Adipocyte (in vitro differentiated cells): ENCODE measurements at places on chromosomes 6 and 20.

DNA sequence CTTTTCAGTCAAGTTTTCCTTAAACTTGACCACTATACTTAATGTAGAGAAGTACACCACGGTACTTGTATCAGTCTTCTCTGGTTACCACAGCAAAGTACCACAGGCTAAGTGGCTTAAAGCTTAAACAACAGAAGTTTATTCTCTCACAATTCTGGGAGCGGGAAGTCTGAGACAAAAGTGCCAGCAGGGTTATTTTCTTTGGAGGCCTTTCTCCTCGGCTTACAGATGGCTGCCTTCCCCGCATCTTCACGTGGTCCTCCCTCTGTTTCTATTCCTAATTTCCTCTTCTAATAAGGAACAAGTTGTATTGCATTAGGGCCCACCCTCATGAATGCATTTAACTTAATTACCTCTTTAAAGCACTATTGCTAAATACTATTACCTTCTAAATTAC, 258.0 kb downstream of the PLCB1 start:
- no peak for DNase-seq

DNA sequence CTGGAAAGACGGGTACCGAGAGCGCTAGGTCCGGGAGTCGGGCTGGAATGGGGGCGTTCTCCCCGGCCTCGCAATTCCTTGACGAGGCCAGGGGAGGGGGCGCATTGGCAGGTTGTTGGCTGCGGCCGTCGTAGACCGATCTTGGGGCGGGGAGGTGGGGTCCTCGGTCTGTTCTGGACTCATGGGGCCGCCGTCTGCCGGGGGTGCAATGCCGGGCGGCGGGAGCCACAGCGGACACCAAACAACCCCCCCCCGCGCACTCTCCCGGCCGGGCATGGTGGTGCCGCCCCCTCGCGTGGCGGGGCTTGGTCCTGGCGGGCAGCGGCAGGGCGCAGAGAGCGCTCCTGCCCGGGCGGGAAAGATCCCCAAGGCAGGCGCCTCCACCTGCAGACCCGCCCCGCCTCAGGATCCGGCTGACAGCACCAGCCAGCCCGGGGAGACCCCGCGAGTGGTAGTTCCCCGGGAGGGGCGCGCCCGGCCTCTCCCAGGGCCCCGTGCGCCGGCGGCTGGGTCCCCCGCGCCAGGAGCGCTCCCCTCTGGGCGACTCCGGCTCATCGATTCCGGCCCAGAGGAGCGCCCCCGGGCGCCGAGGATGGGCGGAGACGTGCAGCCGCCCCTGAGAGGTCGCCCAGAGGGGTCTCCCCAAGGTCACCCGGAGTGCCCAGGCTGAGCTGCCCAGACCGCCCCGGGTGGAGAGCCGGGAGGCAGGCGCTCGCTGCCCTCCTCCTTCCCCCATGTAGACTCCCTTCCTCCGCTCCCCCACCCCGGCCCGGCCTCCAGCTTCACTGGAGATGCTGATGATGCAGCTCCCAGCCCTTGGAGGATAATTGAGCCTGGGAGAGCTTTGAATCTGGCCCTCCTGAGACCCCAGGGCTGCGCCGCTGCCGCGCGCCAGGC, 709 bp downstream of the PPP1R16B start:
- DNase-seq, result peak; percentile 12

DNA sequence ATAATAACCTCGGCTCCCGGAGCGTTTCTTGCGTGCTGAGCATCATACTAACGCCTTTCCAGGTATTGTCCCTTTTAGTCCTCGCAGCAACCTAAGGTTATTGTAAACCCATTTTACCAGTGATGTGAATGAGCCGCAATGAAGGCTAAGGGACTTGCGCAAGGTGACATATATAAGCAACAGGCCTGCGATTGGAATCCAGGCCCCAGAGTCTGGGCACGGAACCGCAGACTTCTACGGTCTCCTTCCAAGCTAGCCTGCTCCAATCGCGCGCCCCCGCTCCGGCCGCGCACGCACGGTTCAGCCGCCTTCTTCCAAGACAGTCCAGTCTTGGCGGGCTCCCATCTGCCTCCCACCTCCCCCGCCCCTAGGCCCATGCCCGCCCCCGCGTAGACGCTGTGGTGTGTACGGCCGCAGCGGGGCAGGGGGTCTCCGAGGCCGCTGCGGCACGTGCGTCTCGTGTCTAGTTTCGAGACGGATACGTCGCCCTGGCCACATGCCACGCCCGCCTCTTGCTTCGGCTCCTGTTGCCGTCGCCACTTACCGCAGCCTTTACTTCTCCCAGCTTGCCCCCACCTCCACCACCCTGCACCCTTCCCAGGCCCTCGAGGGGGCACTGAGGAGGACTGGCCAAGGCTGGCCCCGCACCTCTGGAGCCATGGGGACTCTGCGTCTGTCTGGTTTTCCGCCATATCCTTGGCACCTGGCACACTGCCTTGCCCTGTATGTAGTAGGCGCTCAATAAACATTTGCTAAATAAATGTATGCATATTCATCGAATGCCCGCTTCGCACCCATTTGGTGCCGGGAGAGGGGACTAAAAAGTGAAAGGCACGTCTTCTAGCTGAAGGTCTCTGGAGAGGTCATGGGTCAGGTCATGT, 855 bp upstream of the GFOD1 start:
- peak; percentile 48 for DNase-seq

- DNase-seq, result no peak
Observed at GRCh38 chr6:129026601-129027000, 143.7 kb downstream of the LAMA2 start.

- no peak for DNase-seq
Observed at GRCh38 chr20:21208999-21209398, 83.1 kb downstream of the KIZ start.

- no peak for DNase-seq
Observed at GRCh38 chr6:1809291-1809988, 199.7 kb downstream of the FOXC1 start.

- peak; percentile 65 for DNase-seq
Observed at GRCh38 chr6:43714311-43715055, 26.9 kb upstream of the MRPS18A start.

DNA sequence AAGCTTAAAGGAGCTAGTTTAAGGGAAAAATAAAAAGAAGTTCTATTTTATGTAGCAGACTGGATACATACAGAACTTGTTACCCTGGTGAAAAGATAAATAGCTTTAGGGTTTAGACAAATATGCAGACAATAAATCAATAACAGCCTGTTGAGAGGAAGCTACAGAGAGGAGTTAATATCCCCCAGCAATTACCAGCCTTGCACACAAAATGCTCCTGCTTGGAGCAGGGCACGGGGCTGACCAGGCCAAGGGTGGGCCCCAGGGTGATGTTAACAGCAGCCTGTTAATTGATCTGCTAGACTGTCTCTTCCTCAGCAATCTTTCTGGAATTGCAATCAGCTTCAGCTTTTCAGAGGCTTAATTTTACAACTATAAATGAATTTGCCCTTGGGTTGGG, 125.1 kb upstream of the SOX4 start:
- no peak for DNase-seq

GRCh38 chr20:10469599-10469998, 34.5 kb downstream of the SLX4IP start:
- DNase-seq, result peak; percentile 86

DNA sequence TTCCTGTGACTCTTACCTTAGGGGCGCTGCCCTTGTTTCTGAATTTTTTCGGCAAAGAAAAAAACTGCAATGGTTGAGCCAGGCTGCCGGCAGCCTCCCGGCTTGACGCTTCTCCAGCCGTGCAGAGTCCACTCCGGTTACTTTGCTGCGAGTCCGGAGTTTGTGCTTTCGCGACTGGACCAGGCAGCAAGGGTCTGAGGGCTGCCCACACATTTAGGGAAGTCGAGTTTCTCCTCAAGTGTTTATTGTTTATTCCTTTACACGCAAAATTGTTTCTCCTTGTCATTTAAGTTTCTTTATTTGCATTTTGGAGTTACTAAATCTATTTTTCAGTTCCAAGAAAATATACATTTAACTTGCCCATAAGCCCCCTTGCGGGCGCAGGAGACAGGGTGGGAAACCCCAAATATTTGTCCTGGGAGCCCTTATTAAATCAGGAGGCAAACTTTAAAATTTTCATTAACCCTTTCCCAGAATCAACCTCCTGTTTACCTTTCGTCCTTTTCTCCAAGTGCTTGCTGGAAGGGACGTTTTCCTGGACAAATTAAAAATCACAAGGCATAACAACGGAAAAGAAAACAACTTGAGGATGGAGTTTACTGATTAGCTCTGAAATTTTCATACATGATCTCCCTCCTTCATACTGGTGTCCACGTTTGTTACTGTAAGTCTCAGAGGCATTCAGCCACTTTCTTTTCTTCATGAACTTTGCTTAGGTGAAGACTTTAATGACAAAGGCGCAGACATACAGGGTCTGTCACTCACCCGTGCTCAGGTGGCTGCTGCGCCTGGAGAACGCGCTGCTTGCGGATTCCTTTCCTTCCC, 1.7 kb upstream of the PDE10A start:
- DNase-seq, result peak; percentile 7

DNA sequence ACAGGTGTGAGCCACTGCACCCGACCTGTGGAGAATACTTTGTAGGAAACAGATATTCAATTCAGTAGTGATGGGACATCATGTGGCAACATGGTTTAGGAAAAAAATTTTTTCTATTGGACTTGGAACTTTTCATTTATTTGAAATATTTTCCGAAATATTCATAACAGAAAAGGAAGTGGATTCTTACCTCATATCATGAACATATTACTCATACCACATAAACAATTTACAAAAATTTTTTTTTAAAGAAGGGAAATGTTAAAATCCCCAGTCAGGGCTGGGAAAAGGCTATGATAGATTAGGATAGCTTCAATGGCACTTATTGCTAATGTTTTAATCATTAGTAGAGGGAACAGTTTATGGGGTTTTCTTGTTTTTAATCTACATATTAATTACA, 6.8 kb upstream of the ALDH8A1 start:
- DNase-seq, result peak; percentile 5

- DNase-seq, result no peak
Observed at GRCh38 chr6:109791301-109791700, 100.2 kb downstream of the FIG4 start.

GRCh38 chr20:47524015-47524784, 22.5 kb downstream of the NCOA3 start:
- DNase-seq, result no peak

DNA sequence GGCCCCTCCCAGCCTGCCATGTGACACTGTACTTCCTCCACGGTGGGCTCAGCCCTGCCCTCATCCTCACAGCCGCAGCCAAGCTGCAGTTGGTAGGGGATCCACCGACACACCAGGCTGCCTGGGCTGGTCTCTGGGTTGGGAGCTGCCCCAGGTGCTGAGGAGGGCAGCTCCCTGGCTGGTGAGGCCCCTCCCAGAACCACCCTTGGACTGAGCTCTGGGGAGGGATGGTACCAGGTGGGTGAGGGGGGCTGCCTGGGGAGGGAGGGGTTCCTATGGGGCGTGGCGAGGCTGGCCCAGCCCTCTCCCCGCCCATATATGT, 185 bp upstream of the TNFRSF6B start:
- DNase-seq, result no peak

- DNase-seq, result no peak
Observed at GRCh38 chr6:128230267-128230989, 290.0 kb downstream of the PTPRK start.

DNA sequence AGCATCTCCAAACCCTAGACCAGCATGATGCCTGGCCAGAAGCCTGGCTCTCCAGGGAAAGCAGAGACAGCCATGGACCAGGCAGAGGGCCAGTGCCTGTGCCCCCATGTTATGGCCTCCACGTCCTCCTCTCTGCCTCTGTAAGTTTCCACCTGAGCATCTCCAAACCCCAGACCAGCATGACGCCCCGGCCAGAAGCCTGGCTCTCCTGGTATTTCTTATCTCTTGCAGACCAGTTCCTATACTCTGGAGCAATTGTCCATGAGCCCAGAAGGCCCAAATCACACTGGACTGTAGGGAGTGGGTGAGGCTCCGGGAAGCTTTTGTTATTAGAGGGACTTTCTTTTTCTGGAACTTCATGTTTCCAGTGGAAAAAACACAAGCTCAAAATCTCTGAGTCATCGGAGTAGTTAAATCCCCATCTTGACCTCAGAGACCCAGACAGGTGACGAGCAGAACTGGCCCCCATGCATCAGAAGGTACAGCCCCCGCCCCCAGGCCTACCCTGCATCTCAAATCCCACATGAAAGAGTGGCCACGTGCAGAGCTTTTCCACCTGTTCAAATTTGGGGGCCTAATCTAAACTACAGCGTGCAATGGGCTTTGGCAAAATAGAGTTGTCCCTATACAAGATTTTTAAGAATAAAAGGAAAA, 110.2 kb upstream of the FOXQ1 start:
- DNase-seq, result no peak

DNA sequence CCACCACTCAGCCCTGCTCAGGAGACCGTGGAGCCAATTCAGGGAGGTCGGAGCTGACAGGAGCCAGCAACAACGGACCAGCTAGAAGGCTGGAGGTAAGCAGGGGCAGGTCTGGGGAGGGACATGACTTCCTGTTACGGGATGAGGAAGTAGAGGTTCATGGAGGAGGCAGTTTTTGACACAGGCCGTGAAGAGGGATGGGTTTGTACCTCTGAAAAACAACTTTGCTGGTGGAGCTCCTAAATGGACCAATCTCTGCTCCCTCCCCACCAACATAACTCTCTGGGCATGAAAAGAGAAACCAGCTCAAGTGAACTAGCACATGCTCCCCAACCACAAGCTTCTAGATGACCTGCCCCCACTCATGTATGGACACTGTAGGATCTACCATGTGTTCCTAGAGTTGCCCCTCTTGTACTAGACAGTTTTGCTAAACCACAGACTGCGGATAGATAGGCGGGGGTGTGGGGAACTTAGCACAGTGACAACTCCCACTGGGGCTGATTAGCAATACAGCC, 31.4 kb downstream of the RALGAPA2 start:
- no peak for DNase-seq

DNA sequence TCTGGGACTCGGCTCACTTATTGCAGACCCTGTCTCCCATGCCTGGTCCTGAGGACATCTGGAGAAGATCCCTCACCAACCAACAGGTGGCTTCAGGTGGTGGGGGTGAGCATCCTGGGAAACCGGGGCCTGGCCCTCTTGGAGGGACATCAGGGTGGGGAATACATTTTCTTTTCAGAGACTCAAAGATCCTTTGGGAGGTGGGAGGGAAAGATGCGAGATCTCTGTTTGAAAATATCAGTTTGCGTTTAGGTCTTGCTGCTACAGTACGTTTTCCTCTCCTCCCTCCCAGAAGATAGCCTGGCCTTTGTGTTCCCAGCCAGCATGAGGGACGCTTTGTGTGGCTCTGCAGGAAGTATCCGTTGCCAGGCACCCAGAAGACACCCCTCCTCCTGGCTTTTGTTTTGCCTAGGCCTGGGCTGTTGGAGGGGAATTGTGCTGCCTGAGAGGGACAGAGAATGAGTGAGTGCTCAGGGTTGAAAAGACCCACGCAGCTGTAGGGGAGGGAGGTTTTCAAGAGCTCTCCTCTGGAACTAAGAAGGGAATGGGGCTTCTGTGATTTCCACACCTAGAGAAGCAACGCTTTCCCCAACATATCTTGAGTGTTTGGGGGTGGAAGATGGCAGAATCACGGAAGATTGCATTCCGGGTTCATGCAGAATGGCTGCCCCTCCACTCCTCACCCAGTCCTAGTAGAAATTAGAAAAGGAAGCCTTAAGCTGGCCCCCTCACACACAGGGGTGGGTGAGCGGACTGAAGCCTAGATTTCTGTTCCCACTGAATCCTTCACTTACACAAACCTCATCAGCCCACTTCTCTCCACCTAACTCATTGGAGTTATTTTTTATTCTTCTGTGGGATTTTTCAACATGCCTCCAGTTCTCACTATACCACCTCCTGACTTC, 22.0 kb upstream of the SLC2A12 start:
- no peak for DNase-seq
